CD4-positive, alpha-beta T cell treated with Interleukin-6 for 4 hours (primary cell): ENCODE measurements at places on chromosomes 12 and 14.

- DNase-seq = no peak
Measured at GRCh38 chr12:119082496-119082895, 96.2 kb upstream of the HSPB8 start.

GRCh38 chr12:52336641-52337040 lies 15.4 kb upstream of the KRT83 start:
- no peak for DNase-seq

GRCh38 chr12:79732638-79733037 lies 41.9 kb upstream of the PAWR start:
- DNase-seq = no peak

DNA sequence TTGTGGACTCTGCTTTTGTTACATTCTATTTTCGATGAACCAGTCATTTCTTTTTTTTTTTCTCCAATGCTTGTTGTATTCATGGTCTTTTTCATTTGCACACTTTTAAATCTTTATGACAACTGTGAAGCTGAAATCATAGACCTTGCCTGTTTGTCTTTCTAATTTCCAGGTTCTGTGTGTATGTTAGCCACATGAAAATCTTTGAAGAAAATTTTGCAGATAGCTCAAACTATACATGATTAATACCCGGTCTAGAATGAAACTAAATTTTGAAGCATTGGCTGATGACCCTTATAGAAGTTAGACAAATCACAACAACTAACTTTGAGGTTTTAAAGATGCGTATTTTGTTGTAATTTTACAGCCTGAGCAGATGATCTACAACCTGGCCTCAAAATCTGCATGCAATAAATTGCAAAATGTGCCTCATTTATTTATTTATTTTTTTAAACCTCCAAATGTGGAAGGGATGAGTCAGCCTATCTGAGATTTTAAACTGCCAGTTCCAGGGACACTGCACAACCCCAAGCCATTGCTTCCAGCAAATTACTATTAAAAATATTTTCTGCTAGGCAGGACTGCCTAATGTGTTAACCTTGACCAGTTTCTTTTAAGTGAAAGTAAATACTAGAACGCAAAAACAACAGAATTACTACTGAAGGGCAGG lies 96.3 kb upstream of the NAV3 start:
- no peak for DNase-seq
